ENCODE measurements at places on chromosomes 3 and 15.

GRCh38 chr15:31032961-31033371 lies 41.5 kb upstream of the MTMR10 start:
- DNase-seq: no peak

- DNase-seq: no peak
Measured at GRCh38 chr3:179948740-179949139, 88.0 kb downstream of the PEX5L start.

DNA sequence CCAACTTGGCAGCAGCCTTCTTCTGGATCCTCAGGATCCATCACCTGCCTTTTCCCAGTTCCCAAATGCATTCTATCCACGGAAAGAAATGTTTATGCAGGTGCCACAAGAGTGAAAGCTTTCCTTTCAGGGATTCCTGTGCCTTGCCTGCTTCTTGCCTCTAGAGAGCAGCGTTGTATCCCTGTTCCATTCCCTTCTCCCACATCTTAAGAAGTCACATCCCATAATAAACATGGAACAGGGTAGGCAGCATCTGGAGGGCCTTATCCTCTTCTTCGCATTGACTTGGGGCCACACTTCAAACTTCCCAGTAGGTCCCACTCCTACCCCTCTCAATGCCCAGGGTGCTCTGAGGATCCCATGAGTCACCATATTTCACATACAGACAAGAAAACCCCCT lies 72.7 kb upstream of the DCLK3 start:
- DNase-seq: no peak

DNA sequence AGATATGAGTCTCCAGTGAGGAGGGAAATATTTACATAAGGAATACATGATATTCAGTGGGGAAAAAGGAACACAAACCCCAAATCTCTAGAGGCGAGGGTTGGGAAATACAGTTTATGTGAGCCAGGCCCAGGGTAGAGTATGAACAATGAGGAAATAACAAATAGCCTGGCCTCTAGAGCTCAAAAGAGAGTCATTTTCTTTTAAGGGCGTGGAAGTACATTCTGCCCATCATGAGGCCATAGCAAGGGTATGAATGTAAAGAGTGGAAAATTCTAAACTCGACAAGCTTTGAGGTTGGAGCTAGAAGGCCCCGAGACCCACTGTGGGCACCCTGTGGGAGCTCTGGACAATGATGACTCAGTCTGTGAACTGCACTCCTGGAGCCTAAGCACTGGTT lies 27.8 kb upstream of the IGF2BP2 start:
- DNase-seq: no peak
